ENCODE measurements at places on chromosomes 5 and 9. TPM values are rescaled to one million over a fixed set of nuclear protein-coding genes. Genes with fewer than 3 reads are reported as not detected.

DNA sequence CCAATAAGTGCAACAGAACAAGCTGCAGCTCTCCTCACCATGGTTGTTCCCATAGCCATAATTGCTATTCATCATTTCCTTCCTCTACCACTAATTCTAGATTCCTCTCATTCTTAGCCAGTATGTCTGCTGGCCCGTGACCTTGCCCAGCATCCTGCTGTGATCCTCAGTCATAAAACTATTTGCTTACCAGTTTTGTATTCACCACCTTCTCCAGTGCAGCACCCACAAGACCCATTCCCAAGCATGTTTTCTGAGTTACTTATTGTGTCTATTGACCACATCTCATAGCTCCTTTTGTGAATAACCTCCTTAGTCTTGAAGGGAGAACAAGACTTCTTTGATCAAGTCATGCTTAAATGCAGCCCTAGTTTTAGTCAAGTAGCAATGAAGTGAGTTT, 488.0 kb upstream of the CTNND2 start:
- DNase-seq = peak; percentile 94

- no peak for DNase-seq
Measured at GRCh38 chr9:127382541-127382940, 14.4 kb upstream of the SLC2A8 start.

- no peak for DNase-seq
Measured at GRCh38 chr9:113543296-113543981, 79.9 kb downstream of the RGS3 start.

- no peak for DNase-seq
Measured at GRCh38 chr9:129487658-129488483, 133.0 kb downstream of the C9orf50 start.

- DNase-seq = peak; percentile 80
Measured at GRCh38 chr9:108579757-108580439, 275.9 kb downstream of the ACTL7B start.

PCDHB12 gene
- total RNA-seq = not detected

GRCh38 chr5:168301593-168302390, 10.3 kb downstream of the WWC1 start:
- peak; percentile 76 for DNase-seq

GRCh38 chr5:157371655-157372471, 88.2 kb upstream of the NIPAL4 start:
- no peak for DNase-seq

DNA sequence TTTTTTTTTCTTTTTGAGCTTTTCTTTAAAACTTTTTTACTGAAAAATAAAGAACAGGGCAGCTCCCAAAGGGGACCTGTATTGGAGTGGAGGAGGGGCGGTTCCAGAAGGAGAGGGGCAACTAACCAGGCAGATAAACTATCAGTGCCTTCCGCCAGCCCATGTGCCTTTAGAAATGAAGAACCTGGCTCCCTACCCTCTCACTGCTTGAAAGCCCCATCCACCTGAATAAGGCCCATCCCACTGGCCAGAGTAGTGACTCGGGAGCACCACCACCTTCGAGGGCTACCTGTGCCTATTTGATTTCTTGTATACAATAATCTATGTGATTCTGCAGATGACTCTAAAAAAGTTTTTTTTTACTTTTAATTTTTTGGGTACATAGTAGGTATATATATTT, 276.7 kb downstream of the PSAT1 start:
- no peak for DNase-seq

GRCh38 chr5:61232490-61233050, 70.3 kb upstream of the SMIM15 start:
- no peak for DNase-seq

GRCh38 chr9:111831371-111832108, 36.8 kb upstream of the SHOC1 start:
- DNase-seq = no peak

DNA sequence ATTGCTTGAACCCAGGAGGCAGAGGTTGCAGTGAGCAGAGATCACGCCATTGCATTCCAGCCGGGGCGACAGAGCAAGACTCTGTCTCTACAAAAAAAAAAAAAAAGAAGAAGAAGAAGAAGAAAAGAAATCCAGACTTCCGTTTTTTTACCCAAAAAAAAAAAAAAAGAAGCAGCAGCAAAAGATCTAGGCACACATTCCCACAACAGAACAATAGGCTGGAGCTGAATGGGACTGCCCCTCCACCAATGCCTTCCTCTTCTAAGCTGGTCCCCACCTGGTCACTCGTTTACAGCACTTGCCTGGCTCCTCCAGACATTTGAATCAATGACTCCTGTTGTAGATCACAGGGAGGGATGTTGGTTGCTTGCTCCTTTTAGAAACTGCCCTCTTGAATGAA, 1.6 kb upstream of the LMAN2 start:
- DNase-seq = no peak

- DNase-seq = no peak
Measured at GRCh38 chr9:13805546-13805945, 508.4 kb downstream of the NFIB start.

DNA sequence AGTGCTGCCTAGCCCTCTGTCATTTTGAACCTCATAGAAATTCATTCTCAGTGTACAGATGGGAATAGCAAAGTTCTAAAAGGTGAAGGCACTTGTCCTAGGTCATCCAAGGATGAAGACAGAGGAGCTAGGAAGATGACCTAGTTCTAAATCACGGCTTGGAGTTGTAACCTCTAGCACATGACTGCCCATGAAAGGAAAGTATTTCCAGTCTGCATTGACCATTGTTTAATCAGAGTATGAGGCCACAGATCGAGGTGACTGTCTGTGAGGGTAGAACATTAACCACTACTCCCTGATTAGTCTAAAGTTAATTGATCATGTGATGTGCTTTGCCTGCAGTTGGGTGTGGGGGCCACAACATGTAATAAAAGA, 674 bp upstream of the TNFSF15 start:
- DNase-seq = no peak

EGR1 gene
- 0.64 TPM for total RNA-seq

CKMT2 gene
- not detected for total RNA-seq

DNA sequence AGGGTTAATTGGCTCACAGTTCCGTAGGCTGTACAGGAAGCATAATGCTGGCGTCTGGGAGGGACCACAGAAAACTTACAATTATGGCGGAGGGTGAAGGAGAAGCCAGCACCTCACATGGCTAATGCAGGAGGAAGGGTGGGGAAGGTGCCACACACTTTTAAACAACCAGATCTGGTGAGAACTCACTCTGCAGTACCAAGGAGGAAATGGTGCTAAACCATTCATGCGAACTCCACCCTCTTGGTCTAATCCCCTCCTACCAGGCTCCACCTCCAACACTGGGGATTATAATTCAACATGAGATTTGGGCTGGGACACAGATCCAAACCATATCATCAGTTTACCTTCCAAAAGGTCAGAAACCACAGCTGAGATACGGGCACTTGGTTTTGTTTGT, 122.9 kb downstream of the PDZD2 start:
- DNase-seq = no peak

GRCh38 chr9:136650648-136651047, 12.1 kb upstream of the EGFL7 start:
- DNase-seq = no peak

DNA sequence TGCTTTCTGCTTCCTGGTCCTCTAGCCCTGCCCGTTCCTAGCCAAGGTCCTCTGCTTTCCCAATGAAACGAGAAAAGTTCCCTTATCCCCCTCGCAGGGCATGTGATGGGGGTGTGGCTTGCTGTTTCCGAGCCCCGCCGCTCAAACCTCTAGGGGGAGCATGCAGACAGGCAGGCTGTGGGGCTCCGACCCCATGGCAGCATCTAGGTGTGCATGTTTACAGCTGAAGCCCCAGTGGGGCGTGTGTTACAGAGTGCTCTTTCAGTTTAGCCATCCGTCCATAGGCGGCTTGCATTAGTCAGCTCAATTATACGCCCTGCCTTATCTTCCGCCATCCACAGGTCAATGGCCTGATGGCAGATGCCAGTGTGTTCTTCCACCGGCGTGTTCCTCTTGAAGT, 48.3 kb upstream of the SPATA31E1 start:
- DNase-seq = peak; percentile 45

DNA sequence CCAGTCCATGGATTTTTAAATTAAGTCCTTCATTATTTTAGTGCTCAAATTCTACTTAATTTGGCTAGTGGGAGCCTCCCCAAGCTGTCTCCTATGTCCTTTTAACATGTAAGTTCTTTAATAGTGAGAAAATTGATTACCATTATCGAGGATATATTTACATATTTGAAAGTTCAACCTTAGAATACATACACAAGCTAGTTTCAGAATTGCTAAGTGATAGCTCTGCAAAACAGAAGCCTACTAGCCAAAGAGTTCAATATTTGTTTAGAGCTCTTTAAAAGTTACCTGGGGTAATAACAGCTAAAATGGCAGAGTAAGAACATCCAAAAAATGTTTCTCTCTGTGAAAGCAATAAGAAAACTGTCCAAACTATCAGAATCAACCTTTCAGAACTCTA, 48.2 kb downstream of the LOX start:
- no peak for DNase-seq

CCDC192 gene
- not detected for total RNA-seq

Measured in HT1080 (cell line).